H9 (cell line): ENCODE measurements at places on chromosomes 3 and 15. TPM values are rescaled to one million over a fixed set of nuclear protein-coding genes. Genes with fewer than 3 reads are reported as not detected.

The CFAP100 gene
- total RNA-seq, result 0.26 and 0.44 TPM in 2 replicates

The GOLGA6L10 gene
- 2.0 TPM in 2 replicates for total RNA-seq

The CHRM5 gene
- total RNA-seq, result not detected in 2 replicates

The PLA2G4D gene
- total RNA-seq, result 0.33 TPM in 1 of 2 replicates, not detected in the other

The DPPA2 gene
- 3.1 and 3.2 TPM in 2 replicates for total RNA-seq

The SPTBN5 gene
- total RNA-seq, result 0.90 and 0.97 TPM in 2 replicates

The STRIT1 gene
- 0.26 TPM in 1 of 2 replicates, not detected in the other for total RNA-seq

The MYZAP gene
- total RNA-seq, result 0.63 and 0.72 TPM in 2 replicates

DNA sequence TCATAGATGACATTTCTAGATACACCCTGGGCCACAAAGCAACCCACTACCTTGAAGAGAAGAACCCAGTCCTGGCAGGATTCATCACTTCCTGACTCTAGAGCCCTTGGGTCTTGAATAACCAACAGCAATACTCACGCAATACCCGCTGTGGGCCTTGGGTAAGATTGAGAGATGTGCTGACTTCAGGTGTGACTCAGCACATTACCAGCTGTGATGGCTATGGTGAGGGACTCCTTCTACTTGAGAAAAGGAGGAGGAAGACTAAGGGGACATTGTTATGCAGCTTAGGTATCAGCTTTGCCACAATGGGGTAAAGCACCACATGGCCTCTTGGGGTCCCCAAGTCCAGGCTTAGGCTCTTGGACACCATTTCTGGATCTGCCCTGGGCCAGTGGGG, 14.9 kb downstream of the C3orf33 start:
- H3K36me3 ChIP-seq, result peaks cover 5% of the 10 kb centered on the region
- no peak for DNase-seq
- peaks cover 6% of the 10 kb centered on the region; the same call in 1 of the 2 replicates for H3K4me1 ChIP-seq
- H3K4me3 ChIP-seq, result no peak overlapping the region
- H3K27me3 ChIP-seq, result no peaks in the 10 kb centered on the region

- peaks cover 54% of the 10 kb centered on the region for H3K36me3 ChIP-seq
- no peak for DNase-seq
- no peak overlapping the region for H3K27ac ChIP-seq
- H3K27me3 ChIP-seq, result no peaks in the 10 kb centered on the region
- H3K4me1 ChIP-seq, result no peaks in the 10 kb centered on the region
- H3K4me3 ChIP-seq, result 0 out of 3 replicates have a peak overlapping the region, but pooled peaks have one; percentile 4
Observed at GRCh38 chr3:160403796-160404470, 4.5 kb downstream of the SMC4 start.

GRCh38 chr3:17911986-17912760, 169.7 kb upstream of the TBC1D5 start:
- no peak for DNase-seq
- peaks cover 7% of the 10 kb centered on the region; the same call in 1 of the 2 replicates for H3K4me1 ChIP-seq
- H3K27ac ChIP-seq, result no peak overlapping the region
- no peaks in the 10 kb centered on the region; the same call in 2 of the 3 replicates for H3K36me3 ChIP-seq

DNA sequence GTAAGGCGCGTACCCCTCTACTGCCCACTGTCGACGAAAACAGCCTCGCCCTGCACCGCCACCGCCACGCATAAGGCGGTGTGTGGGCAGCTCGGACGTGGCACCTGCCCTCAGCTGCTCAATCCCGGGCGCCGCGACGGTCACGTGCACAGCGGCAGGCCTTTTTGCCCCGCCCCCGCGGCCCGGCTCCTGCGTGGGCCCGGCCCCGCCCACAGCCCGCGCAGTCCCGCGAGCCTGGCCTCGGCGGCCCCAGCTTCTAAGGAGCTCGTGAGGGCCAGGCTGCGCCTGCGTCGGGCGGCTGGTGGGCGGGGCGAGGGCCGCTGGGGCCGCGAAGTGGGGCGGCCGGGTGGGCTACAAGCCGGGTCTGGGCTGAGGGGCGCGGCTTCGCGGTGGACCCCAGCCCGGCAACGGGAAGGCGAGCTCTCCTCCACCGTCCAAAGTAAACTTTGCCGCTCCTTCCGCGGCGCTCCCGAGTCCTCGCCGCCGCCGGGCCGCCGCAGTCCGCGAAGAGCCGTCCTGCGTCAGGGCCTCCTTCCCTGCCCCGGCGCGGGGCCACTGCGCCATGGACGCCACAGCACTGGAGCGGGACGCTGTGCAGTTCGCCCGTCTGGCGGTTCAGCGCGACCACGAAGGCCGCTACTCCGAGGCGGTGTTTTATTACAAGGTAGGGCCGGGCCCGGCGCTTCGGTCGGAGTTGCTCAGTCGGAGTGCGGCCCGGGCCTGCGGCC, at the start of gene CAPN7:
CAPN7 (plus strand) TSS at position 313 of the 728 bp plus-strand sequence; CDS start at position 563, 250 bp downstream.
- peak within 1 kb of the TSS; percentile 84 for H3K4me3 ChIP-seq
- DNase-seq, result peak; percentile 87
- peaks cover 5% of the 10 kb centered on the region; the same call in 1 of the 2 replicates for H3K36me3 ChIP-seq
- no peak within 1 kb of the TSS for H3K27ac ChIP-seq
- H3K4me1 ChIP-seq, result no peaks in the 10 kb centered on the region
- H3K27me3 ChIP-seq, result no peaks in the 10 kb centered on the region

DNA sequence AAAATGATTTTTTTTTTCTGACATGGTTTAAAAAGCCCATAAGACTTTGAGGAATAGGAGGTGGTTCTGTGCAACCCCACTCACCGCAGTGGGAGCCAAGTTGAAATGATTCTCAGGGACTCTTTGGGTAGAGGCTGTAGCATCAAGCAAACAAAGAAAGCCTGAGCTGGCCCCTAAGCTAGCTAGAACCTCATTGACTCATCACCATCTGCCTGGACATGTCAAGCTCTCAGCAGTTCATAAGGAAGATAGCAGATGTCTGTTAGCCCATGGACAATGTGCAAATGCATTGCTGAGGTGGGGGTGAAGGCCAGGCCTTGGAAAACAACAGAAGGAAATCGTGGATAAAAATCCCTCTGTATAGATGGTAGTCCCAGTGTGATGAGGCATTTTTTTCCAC, 234.8 kb downstream of the NR2F2 start:
- no peak overlapping the region for H3K27ac ChIP-seq
- no peaks in the 10 kb centered on the region for H3K27me3 ChIP-seq
- no peaks in the 10 kb centered on the region for H3K4me1 ChIP-seq
- no peak for DNase-seq
- no peaks in the 10 kb centered on the region for H3K36me3 ChIP-seq

GRCh38 chr3:143414571-143415253, 295.1 kb downstream of the CHST2 start:
- H3K27ac ChIP-seq, result no peak overlapping the region
- DNase-seq, result no peak
- H3K27me3 ChIP-seq, result no peaks in the 10 kb centered on the region
- H3K36me3 ChIP-seq, result no peaks in the 10 kb centered on the region; the same call in 2 of the 3 replicates
- H3K4me1 ChIP-seq, result peaks cover 3% of the 10 kb centered on the region; the same call in 1 of the 2 replicates

- no peak for DNase-seq
- H3K27ac ChIP-seq, result no peak overlapping the region
- H3K4me1 ChIP-seq, result no peaks in the 10 kb centered on the region
Observed at GRCh38 chr3:50078622-50079021, 10.1 kb upstream of the RBM5 start.

DNA sequence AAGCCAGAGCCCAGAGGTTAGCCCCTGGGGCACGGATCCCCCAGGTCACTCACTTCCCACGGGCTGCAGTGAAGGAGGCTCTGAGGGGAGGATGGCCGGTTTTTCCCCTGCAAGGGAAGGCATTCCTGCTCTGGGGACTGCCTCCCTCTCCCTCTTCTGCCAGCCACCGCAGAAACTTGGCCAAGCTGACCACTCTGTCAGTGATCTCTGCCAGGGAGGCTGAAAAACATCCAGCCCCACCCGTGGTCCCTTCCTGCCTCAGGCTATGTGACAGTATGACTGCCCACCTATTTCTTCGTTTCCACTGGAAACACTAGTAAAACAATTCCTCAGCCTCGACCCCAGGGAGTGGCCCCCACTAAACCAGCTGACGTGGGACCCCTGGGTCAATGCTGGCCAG, 14.6 kb upstream of the FANCD2 start:
- H3K4me1 ChIP-seq, result no peaks in the 10 kb centered on the region
- H3K27ac ChIP-seq, result no peak overlapping the region
- H3K27me3 ChIP-seq, result no peaks in the 10 kb centered on the region
- H3K4me3 ChIP-seq, result no peak overlapping the region

GRCh38 chr3:13353936-13354542, 66.1 kb downstream of the NUP210 start:
- H3K4me3 ChIP-seq, result no peak overlapping the region
- DNase-seq, result no peak
- H3K27ac ChIP-seq, result no peak overlapping the region
- H3K36me3 ChIP-seq, result peaks cover 85% of the 10 kb centered on the region
- H3K4me1 ChIP-seq, result peaks cover 7% of the 10 kb centered on the region; the same call in 1 of the 2 replicates

DNA sequence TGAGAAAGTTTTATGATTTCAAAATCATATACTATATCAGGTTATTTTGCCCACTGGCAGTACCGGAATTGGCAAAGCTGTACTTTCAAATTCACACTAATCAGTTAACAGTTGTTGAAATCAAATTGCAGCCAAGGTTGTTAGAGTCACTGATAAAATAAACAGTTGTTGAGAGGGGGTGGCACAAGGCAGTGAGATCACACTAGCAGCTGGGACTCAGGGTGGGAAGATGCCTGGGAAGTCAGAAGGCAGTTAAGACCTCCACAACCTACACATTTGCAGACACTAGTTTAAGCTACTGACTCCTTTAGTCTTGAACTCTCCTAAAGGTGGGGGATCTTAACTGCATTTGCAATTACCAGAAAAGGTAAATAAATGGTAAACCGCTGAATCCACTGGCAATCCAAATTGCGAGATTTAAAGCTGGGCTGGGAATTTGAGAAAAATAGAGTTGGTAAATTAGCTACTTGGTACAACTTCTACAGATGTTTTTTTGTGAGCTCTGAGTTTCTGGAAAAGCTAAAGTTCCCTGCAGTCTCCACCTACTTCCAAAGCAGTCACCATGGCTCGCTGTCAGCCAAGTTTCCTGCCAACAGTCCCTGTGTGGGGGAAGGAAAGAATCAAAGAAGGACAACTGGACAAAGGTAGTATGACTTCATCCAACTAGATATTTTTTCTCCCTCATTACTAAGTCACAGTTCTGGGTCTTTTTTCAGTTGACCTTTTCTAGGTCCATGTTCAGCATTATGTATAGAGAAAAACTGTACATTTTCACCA, 105.7 kb downstream of the ZNF385D start:
- no peaks in the 10 kb centered on the region for H3K27me3 ChIP-seq
- H3K4me3 ChIP-seq, result no peak overlapping the region
- no peak for DNase-seq
- H3K27ac ChIP-seq, result no peak overlapping the region
- H3K36me3 ChIP-seq, result no peaks in the 10 kb centered on the region
- H3K4me1 ChIP-seq, result peaks cover 3% of the 10 kb centered on the region; the same call in 1 of the 2 replicates

GRCh38 chr3:115644391-115644790, 21.1 kb downstream of the GAP43 start:
- H3K4me1 ChIP-seq, result no peaks in the 10 kb centered on the region
- no peak overlapping the region for H3K4me3 ChIP-seq
- no peak overlapping the region for H3K27ac ChIP-seq
- no peak for DNase-seq
- no peaks in the 10 kb centered on the region for H3K36me3 ChIP-seq

DNA sequence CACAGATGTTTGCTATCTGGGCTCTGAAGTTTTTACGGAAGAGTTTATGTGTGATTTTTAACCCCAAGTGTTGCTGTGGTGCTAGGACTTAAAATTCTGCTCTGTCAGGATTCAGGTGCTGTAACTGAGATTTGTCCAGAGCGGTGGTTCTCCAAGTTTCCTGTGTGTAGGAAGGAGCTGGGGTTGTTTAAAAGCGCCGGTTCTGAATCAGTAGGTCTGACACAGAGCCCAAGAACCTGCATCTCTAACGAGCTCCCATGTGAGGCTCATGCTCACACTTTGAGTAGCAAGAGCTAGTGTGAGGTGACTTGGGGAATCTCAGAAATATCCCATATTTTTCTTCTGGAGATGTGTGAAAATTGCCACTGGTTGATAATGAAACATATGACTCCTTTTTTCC, 325.5 kb downstream of the SATB1 start:
- DNase-seq, result no peak
- H3K4me3 ChIP-seq, result no peak overlapping the region
- H3K36me3 ChIP-seq, result peaks cover 19% of the 10 kb centered on the region
- no peak overlapping the region for H3K27ac ChIP-seq
- no peaks in the 10 kb centered on the region for H3K27me3 ChIP-seq

DNA sequence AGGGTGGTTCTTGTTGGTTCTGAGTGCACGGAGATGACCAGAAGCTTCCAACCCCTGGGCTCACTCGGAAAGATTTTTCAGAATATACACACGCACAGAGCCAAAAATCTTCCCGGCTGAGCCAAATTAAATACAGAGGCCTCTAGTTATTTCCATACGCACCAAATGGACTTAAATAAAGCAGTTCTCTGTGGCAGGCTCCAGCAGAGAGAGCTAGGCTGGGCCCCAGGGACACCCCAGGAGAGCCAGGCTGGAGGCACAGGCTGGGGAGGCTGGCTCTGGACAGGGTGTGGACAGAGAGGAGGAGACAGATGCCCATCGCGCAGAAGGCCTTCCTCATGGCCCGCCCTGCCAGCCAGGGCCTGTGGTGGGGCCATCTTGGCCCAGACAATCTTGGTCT, 115.9 kb downstream of the IQSEC1 start:
- H3K27me3 ChIP-seq, result no peaks in the 10 kb centered on the region
- peaks cover under 1% of the 10 kb centered on the region; the same call in 1 of the 2 replicates for H3K36me3 ChIP-seq
- peaks cover 4% of the 10 kb centered on the region; the same call in 1 of the 2 replicates for H3K4me1 ChIP-seq
- no peak overlapping the region for H3K4me3 ChIP-seq
- no peak overlapping the region for H3K27ac ChIP-seq

DNA sequence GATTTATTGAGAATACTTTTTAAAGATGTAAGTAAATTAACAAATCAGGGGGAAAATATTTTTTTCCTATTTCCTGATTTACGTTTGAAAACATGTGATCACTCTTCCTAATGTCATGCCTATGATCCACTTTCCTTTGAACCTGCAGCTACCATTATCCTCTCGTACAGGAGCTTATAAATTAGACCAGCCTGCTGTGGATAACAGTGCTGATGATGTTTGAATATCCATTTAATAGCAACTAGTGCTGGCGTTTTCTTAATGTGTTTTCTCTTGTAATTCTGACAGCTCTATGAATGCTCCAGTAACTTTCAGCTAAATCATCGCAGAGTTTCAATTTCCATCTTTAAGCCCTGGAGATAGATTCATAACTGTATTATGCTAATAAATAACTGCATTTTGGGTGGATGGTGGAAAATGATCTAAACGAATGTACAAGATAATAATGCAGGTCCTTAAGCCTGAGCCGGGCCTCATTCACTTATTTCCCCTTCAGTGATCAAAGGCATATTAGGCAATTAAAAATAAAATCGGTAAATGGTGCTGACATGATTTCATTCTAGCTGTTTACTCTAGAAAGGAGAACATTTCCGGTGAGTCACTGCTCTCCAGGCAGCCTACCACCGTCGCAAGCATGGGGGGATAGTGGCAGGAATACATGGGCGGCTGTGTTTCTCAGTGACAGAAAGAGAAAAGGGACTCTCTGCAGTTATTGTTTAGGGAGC, 58.5 kb upstream of the SLC24A5 start:
- no peak overlapping the region for H3K27ac ChIP-seq
- no peak for DNase-seq
- H3K4me1 ChIP-seq, result 0 out of 2 replicates have a peak, but pooled peaks cover 3% of the 10 kb centered on the region

GRCh38 chr3:129045675-129046036, 14.9 kb upstream of the GP9 start:
- no peak overlapping the region for H3K4me3 ChIP-seq
- H3K4me1 ChIP-seq, result no peaks in the 10 kb centered on the region; the same call in 1 of the 2 replicates
- no peak overlapping the region for H3K27ac ChIP-seq
- DNase-seq, result peak; percentile 58
- no peaks in the 10 kb centered on the region for H3K27me3 ChIP-seq
